Colonic mucosa (tissue), 4 donors: ENCODE measurements at places on chromosomes 7 and 10. TPM values are rescaled to one million over a fixed set of nuclear protein-coding genes. Genes with fewer than 3 reads are reported as not detected.

- H3K4me1 ChIP-seq: no peaks in the 10 kb centered on the region
- H3K36me3 ChIP-seq: no peaks in the 10 kb centered on the region
- no peaks in the 10 kb centered on the region for H3K27me3 ChIP-seq
Observed at GRCh38 chr10:86687750-86688149, 19.4 kb downstream of the LDB3 start.

- H3K4me3 ChIP-seq: no peak overlapping the region
- no peak for DNase-seq
- H3K4me1 ChIP-seq: no peaks in the 10 kb centered on the region
- H3K27me3 ChIP-seq: no peaks in the 10 kb centered on the region
- no peaks in the 10 kb centered on the region for H3K36me3 ChIP-seq
- no peak overlapping the region for H3K27ac ChIP-seq
Observed at GRCh38 chr7:141328290-141328689, 222.9 kb upstream of the AGK start.

- H3K27ac ChIP-seq: no peak overlapping the region
- H3K27me3 ChIP-seq: no peaks in the 10 kb centered on the region
- DNase-seq: no peak
- H3K36me3 ChIP-seq: no peaks in the 10 kb centered on the region
Observed at GRCh38 chr10:28704464-28705161, 27.3 kb downstream of the BAMBI start.

DNA sequence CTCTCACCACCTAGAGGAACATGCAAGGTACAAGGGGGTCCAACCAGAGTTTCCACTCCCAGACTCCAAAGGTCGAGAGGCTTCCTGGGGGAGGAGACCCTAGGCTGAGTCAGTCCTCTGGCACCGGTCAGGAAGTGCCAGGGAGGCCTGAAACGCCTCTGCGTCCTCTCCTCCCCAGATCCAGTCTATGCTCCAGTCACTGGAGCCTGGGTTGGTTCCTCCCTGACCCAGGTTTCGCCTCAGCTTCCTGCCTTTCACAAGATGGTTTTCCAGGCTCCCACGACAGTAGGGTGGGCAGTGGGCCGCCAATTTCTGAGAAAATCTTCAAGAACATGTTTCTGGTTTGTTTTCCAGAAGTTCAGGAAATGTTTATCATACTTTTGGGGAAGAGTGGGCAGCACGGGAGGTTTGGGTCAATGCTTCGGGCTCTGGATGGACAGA lies 30.0 kb downstream of the DUSP5 start:
- no peaks in the 10 kb centered on the region for H3K4me1 ChIP-seq
- no peak for DNase-seq
- H3K4me3 ChIP-seq: no peak overlapping the region
- peaks cover 5% of the 10 kb centered on the region for H3K27me3 ChIP-seq
- H3K36me3 ChIP-seq: no peaks in the 10 kb centered on the region

CACNA2D1 gene
- total RNA-seq: 1.4 TPM

DNA sequence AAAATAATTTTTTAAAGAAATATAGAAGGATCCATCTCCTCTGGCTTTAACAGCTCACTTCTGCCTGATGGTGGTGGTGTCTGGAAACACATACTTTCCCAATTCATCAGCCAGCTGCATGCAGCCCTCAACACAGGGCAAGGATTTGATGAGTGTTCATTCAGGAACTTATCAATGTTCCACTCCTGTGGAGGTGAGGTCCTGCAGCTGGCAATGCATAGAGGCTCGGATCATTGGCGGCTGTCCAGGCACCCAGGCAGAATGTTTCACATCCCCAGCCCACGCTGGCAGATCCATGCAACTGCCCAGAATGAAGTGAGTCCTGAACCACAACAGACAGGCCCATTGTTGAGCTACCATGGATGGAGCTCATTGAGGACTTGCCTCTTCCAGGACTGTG lies 55.2 kb upstream of the KCNMA1 start:
- H3K27ac ChIP-seq: no peak overlapping the region
- no peaks in the 10 kb centered on the region for H3K36me3 ChIP-seq
- H3K4me3 ChIP-seq: no peak overlapping the region
- DNase-seq: peak; percentile 6
- no peaks in the 10 kb centered on the region for H3K4me1 ChIP-seq
- no peaks in the 10 kb centered on the region for H3K27me3 ChIP-seq

- no peak overlapping the region for H3K27ac ChIP-seq
- no peaks in the 10 kb centered on the region for H3K4me1 ChIP-seq
- no peak for DNase-seq
- H3K27me3 ChIP-seq: no peaks in the 10 kb centered on the region
- no peak overlapping the region for H3K4me3 ChIP-seq
Observed at GRCh38 chr10:75530299-75530698, 98.9 kb downstream of the LRMDA start.

GRCh38 chr10:72335394-72336258 lies 19.1 kb downstream of the DNAJB12 start:
- H3K36me3 ChIP-seq: no peaks in the 10 kb centered on the region
- no peaks in the 10 kb centered on the region for H3K27me3 ChIP-seq
- H3K27ac ChIP-seq: peak overlapping the region; percentile 34
- H3K4me3 ChIP-seq: no peak overlapping the region
- peak; percentile 42 for DNase-seq
- H3K4me1 ChIP-seq: peaks cover 20% of the 10 kb centered on the region
